ENCODE measurements at places on chromosomes 1 and 21.

GRCh38 chr21:25373126-25374082 is 233.9 kb downstream of the MRPL39 start:
- DNase-seq: no peak

DNA sequence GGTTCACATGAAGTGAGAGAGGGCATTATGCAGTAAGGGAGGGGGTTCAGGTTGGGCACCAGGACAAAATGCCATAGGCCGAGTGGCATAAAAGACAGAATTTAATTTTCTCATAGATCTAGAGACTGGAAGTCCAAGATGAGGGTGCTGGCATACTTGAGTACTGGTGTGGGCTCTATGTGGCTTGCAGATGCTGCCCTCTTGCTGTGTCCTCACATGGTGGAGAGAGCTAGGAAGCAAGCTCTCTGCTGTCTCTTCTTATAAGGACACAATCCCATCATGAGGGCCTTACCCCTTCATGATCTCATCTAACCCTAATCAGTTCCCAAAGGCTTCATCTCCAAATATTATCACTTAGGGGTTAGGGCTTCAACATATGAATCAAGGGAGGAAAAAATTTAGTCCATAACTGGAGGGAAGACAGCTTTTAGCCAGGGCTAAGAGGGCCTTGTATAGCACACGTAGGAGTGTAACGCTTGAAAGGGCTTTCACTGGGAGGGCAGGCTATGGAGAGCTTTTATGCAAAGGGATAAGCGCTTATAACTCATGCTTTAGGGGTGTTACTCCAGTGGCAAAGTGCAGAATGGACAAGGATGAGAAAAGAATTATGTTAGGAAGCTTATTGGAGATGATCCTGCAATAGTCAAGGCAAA is 64.5 kb downstream of the PLPPR5 start:
- DNase-seq: no peak

DNA sequence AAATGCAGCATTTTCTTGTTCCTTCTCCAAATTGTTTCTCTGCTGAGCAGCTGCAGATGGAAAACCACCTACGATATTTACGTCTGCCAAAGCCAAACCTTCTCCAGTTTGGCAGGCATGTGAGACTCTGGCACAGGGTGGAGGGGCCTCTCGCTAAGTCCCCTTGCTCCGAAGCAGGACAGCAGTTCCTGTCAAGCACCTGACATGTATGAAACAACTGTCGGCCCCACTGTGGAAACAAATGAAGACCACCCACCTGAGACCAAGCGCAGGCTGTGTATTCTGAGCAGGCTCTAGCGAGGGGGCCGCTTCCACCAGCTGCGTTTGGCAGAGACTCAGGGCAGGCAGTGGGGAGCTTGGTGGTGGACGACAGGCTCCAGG is 74.7 kb downstream of the RIPK4 start:
- DNase-seq: no peak

DNA sequence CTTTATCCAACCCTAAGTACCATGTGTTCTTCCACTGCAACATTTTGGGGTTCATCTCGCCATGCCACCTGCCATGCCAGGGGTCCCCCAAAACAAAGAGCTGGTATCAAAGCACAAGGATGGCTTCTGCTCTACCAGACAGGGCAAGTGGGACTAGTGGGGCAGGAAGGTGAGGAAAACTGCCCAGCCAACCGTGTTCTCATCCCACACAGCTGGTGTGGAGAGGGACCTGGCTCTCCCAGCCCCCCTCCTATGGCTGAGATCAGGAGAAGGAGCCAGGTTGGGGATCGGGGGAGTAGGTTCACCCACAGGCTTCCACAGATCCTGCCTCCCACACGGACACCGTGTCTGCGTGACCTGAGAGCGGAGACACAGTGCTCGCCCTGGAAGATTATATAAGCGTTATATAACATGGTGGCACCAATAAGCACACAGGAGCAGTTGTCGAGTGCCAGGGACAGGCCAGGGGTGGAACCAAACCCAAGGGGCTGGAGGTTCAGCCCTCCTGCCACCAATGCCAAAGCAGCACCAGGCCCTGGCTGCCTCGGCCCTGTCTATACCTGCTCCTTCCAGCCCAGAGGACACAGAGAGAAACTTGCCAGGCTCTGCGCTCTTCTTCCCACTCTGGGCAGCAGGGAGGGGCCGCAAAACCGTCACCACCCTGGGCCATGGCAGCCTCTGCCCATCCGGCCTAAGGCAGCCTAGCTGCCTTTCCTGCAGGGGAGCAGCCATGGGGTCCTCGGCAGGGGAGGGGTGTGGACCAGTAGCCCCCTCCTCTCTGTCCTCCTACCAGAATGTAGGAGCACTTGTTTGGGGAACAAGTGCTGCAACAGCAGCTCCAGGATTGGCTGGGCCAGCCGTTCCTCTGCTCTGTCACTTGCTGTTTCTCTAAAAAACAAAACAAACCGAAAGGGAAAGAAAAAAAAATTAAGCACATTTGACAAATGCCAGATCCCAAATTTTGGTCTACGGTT is 43.5 kb downstream of the CD34 start:
- DNase-seq: no peak

DNA sequence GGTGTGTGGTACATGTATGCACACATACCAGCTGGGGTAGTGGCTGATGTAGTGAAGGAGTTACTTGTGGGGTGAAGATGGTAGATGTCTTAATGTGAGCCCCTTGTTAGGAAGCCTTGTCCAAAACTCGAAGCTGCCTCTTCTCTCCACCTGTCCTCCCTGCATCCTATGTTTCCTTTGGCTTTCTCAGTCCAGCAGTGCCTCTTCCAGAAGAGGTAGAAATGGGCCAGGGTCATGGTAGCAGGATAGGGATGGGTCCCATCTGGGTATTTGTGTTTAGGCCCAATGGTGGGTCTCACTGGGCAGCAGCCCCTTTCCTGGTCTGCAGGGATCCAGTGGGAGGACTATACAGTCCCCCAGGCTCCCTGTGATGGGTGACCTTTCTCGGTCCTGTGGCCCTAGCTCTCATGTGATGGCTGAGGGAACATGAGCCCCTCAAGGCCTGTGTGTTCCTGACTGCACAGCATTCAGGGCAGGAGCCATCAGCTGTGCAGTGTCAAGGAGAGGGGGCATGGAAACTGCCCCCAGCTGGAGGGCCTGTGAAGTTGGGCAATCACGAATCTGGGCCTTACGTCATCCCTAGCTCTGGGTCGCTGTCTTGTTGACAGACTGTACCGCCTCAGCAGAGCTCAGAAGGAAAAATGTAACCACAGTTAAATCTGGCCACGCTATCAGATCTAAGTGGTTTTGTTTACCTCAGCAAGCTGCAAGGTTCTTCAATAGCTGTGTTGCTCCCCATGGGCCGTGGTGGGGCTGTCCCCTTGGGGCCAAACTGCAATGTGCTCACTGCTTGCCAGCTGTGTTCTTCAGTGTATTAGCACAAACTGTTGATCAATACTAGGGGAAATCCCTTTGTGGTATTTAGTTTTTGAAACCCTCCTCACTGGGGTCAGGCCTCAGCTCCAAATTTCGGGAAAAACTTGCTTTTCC is 82.7 kb downstream of the NOS1AP start:
- DNase-seq: no peak

DNA sequence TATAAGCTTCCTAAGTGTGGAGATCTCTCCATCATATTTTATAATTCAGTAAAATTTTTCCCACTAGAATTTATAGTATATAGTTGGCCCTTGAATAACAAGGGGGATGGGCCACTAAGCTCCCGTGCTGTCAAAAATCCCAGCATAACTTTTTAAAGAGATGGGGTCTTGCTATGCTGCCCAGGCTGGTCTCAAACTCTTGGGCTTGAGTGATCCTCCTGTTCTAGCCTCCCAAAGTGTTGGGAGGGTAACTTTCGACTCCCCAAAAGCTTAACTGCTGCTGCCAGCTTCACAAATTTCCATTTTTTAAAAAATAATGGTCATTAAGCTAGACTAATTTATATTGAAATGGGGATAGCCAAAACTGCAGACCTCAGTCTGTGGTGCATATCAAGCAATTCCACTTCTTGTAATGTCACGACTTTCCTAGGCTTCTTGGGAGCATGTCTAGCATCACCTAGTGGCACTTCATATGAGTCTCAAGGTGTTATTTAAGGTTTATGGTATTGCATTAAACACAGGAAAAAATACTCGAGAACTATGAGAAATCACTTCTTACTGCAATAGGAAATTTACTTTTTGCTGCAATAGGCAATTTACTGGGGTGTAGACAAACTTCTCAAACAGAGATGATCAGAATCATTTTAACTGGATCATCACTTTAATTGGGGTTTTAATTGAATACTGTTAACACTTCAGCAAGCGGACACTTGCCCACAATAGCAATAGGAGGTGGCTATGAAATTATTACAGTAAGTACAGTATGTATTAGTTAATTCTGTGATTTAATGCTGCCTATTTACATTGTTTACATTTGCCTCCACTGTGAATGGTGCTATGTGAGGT is 19.3 kb upstream of the ACTA1 start:
- DNase-seq: no peak

DNA sequence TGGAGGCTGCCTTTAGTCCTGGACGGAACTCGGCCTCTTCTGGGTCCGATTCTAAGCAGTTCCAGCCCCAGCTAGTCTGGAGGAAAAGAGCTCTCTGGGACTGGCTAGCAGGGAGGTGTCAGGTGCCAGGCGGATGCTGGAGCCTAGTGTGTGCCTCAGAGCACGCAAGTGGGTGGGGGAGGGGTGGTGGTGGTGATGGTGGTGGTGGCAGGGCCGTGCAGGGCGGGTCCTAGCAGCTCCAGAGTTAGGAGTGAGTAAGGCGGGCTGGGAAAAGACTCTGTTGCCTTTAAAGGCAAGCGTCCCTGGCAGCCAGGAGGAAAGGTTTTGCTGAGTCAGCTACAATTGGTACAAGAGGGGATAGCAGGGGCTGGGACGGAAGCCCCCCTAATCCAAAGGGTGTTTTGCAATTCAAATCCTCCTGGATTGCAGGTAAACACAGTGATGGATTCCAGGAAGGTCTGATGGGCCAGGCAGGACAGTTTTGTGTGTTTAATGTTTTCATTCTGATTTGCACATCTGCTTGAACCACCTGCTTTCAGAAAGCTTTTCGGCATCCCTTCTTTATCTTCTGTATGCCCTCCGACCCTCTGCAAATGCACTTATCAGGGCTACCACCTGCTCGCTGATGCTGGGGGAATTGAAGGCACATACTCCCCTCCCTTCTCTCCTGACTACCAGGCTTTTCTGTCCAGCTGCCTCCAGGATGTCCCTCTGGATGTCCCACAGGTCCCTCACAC is 4.1 kb upstream of the SLC2A1 start:
- DNase-seq: no peak

DNA sequence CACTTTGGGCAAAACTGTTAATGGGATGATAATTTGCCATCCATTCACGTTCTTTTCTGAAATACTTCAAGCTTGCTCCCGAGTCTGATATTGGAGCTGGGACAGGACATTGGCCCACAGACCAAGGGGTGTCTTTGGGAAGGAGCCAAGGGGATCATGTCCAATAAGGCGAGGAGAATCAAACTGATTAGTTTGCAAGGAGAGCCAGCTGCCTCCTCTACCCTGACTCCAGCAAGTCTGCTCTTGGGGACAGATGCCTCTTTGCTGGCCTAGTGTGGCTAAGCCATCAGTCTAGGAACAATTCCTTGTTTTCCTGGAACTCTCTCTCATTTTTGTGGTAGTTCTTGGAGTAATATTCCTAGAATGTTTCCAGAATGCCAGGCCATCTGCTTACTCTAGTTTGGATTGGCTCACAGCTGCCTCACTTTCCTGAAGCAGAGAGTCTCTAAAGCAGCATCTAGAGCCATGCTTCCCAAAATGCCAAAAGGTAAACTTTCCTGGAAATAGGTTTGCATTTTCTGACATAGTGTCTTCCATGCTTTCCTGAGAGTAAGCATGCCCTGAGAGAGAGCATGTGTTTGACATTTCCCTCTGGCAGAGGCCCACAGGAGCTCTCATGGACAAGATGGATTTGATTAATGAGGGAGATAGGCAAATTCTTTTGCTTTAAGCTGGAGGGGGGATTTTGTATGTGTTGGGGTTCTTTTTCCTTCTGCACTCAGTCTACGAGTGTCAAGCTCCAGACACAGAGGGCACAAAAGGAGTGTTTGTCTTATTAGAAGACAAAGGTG is 145.6 kb downstream of the GDAP2 start:
- DNase-seq: no peak

GRCh38 chr1:225863167-225863566 is 19.0 kb downstream of the TMEM63A start:
- no peak for DNase-seq

- DNase-seq: no peak
Observed at GRCh38 chr1:12345350-12346217, 115.8 kb downstream of the VPS13D start.

- no peak for DNase-seq
Observed at GRCh38 chr1:21685946-21686678, 17.0 kb upstream of the RAP1GAP start.

GRCh38 chr1:243792891-243793290 is 57.2 kb downstream of the AKT3 start:
- DNase-seq: no peak

Measured in stimulated activated CD4-positive, alpha-beta T cell treated with anti-CD3 and anti-CD28 coated beads, Interleukin-12 subunit alpha, Interleukin-12 subunit beta, amount 100 ng/mL, for 48 hours (primary cell).